A549 (cell line): ENCODE measurements at places on chromosomes 4 and X.
A peak's percentile ranks its signal among the peaks of the same experiment; 100 is the strongest.

DNA sequence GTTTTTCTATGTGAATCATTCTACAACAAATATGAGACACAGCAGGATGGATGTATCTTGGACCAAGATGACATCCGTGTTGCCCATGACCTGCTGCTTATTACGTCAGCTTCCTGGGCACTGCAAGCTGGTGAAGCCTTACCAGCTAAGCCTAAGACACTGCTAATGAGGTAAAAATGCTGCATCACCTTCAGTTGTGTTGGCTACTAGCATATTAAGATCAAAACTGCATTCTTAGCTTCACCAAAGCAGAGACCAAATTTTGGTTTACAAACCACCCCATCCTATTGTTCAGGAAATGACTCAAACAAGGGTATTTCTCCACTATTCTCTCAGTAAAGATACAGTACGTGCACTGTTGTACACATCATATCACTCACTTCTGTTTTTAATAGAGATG is 50.3 kb downstream of the MAML3 start:
- no peak for DNase-seq

DNA sequence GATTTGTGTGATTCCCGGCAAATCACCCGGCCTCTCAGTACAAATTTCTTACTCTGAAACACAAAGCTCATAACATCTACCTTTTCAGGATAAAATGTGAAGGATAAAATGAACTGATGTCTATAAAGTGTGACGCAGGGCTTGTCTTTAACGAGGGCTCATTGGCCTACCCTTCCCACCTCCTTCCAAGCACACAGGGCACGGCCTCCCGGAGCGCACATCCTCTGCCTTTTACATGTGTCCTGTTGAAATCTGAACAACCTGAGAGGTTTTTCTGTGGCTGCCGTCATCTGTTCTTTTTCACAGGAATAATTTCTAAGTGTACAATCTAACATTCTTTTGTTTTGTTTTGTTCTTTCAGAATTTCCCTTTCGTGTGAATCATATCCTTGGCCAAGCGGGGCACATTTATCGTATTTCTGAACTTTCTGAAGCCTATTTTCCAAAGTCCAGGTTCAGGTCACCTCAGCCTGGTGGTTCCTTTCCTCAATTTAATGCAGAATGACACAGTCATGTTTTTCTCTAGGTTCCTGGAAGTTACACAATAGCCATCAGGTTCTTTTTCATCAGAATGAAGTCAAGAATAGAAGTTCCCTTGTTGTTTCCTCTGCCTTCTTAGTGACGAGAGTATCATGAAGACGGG is 53.1 kb upstream of the SPRY1 start:
- no peak for DNase-seq

DNA sequence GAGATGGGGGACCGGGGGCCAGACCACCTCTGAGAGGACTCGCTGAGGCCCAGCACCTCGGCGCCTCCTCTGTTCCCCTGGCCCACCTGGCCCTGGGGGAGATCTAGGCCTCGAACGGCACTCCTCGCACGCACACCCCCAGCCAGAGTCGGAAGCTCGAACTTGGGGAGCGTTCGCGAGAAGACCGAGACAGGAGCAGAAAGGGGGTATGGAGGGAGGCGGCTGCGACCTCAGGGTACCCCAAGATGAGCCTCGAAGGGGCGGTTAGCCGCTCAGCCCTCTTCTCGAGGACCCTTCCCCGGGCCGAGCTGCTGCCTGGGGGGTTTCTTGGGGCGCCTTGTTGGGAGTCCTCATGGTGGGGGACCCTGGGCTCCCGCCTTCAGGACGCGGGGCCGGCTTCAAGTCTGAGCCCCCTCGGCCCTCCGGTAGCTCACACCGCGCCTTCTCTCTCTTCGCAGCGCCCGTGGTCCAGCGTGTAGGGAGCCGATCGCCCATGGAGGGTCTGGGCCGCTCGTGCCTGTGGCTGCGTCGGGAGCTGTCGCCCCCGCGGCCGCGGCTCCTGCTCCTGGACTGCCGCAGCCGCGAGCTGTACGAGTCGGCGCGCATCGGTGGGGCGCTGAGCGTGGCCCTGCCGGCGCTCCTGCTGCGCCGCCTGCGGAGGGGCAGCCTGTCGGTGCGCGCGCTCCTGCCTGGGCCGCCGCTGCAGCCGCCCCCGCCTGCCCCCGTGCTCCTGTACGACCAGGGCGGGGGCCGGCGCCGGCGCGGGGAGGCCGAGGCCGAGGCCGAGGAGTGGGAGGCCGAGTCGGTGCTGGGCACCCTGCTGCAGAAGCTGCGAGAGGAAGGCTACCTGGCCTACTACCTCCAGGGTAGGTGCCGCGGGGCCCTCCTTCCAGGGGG is 706 bp downstream of the DUSP9 start:
- no peak for DNase-seq

- no peak for DNase-seq
Observed at GRCh38 chr4:24625091-24625490, 40.7 kb upstream of the DHX15 start.

DNA sequence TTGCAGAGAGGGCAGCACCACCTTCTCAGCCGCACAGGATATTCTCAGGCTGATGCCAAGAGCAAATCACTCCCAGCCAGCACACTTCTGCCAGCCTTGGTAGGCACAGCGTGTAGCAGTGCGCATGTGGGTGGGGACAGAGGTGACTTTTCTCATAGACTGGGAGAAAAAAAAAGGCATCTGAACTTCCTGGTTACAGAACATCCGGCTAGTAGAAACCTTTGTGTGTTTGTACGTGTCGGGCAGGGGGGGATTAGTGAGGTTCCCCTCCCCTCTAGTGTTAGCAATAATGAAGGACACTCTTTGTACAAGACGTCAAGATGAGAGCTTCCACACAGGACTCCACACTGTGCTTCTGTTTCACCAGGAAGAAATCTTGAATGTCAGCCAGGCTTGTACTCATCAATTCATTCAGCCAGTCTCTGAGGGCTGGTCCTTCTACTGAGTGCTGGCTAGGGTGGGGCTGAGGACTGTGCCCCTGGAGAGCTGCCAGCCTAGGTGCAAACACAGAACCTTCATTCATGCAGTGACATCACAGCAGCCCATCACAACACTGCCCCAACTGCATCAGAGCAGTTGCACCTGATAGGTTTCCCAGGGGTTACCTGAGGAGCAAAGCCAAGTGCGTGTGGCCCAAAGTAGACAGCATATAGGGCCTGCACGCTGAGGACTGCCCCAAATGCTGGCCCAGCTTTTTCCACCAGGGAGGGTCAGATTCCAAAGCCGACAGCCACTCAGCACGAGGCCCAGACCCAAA is 34.7 kb downstream of the SLC25A5 start:
- peak; percentile 78 for DNase-seq

DNA sequence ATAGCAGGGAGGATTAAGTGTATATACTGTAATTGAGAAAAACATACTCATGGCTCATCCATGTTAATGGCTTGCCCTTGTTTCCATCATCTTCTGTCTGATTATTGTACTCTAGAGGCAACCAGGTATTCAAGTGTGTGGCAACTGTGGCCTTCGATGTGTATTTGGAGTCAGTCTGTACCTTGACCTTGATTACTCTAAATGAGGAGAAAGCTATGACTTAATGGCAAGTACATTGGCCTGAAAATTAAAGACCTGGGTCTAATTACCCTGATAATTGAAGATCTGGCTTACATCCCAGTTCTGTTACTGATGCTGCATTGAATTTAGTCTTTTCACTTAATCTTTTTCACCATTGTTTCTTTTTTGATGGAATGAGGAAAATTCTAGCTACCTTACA is 409.2 kb downstream of the CCSER1 start:
- DNase-seq = no peak

DNA sequence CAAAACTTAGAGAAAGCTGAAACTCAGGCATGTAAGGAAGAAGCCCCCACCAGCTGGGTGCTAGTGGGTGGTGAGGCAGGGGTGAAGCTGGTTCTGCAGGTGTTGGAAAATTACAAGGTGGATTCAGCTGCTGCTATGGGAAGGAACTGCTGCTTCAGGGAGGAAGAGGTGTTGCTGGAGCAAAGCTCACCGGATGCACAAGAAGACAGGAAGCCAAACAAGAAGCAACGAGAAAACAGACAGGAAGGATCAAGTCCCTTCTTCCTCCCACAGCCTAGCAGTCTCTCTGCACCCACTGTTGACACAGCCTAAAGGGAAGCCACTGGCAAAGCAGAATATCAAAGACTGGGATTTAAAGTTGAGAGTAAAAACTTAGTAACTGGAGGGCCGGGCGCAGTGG is 100.2 kb upstream of the JADE1 start:
- no peak for DNase-seq

DNA sequence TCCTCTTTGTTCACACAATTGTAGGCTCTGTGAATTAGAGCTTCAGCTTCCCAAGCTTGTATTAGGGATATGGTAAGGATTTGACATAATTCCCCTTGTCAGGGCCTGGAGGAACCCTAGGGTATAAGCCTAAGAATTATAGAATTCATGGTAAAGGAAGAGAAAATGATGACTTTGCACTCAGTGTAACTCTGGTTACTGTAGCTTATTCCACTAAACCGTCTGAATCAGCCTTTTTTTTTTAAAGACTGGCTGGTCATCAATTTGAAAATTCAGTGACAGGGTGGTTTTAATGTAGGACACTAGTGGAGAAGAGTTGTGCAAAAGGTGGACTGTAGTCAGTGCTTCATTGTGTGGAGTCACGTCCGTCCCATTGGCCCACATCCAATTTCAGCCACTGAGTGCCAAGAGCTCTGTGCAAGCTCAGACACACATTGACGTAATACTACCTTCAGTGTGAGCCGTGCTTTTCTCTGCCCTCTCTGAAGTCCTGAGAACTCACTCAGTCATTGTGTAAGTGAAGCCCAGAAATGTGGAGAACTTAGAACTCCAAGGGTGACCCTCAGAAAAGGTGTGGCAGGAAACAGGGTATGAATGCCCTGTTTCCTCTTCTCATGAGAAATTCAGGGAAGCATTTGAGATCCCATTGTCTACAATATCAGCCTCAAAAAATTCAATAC is 449.8 kb downstream of the C4orf33 start:
- DNase-seq = peak; percentile 70

DNA sequence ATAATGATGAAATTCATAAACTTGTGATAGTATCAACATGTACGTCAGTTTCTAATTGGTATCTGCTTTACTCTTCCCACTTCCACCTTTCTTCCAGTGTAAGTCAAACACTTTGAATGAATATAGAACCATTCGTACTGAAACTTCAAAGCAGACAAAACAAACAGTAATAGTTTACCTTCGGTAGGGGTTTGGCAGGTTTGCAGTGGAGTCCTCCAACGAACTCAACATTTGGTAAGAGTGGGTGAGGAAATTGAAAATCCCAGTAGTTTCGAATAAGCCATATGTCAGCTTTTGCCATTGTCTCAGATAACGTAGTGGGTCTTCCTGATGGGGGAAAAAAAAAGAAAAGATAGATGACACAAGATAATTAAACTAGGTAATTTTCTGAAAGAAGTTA is 2.2 kb downstream of the UGT2B4 start:
- DNase-seq = no peak

DNA sequence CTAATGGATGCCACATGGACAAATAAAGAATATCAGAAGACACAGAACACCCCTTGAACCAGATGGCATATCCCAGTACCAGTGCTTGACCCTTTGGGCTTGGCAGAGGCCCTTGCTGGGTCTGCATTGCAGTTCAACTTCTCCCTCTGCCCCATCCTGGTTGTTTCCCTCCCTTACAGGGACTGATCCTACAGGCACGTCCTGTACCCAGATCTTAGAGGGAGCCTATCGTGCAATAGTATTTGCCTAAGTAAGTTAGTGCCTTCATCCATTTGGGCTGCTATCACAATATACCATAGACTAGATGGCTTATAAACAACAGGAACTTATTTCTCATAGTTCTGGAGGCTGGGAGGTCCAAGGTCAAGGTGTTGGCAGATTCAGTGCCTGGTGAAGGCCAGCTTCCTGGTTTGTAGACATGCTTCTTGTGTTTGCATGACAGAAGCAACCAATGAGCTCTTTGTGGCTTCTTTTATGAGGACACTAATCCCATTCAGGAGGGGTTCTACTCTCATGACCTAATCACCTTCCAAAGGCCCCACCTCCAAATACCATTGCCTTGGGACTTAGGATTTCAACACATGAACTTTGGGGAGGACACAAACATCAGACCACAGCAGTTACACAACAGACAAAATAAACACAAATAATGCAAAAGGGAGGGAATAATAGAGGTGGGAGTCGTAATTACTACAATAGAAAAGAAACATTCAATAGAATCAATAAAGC is 146.5 kb upstream of the MSX1 start:
- no peak for DNase-seq

DNA sequence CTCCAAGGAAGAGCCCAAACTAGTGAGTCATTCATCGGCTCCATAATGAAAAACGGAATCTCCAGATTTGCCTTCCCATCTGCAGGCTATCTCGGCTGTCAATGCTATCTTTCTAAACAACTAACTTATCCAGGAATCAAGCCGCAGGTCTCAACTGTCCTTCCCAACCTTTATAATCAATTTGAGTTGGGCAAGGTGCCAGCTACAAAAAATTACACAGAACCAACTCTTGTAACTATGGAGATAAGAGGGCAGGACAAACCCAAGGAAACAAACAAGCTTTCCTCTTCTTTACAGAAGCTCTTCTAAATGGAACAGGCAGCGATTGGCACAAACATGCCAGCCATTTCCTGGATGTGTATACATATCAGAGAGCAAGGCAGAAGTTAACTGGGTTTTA is 61.2 kb upstream of the RAI2 start:
- DNase-seq = no peak

GRCh38 chr4:163107754-163108153 is 58.9 kb downstream of the NAF1 start:
- peak; percentile 2 for DNase-seq

DNA sequence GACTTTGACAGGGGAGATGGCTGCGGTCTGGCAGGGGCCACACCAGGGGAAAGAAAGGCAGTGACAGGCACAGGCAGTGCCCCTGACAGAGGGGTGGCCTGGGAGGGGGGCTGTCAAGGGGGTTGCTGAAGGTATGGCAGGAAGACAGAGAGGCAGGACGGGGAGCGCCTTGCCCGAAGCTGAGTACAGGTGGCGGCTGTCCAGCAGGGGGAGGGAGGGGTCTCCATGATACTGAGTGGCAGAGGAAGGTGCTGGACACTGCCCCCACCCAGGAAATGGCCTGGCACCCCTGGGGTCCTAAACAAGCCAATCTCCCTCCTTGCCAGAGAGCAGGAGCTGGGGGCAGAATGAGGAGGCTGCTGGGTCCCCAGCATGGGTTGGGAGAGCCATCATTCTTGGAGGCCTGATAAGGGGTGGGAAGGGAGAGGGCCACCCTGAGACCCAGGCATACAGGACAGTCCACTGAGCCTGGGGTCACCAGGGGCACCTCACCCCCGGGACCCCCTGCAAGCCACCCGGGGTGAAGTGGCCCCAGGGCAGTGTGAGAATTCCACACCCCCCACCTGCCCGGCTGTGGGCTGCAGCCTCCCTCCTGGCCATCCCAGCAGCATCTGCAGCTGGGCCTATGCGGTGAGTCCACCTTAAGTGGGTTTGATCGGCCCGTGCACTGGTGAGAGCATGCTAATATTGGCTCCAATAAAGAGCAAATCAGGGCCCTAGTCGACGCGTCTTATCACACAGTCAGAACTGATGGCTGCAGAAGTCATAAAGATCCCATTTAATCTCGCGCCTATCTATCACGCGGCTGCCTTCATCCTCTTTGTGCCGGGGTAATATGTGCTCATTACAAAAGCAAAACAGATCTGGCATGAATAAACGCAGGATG is 108.5 kb downstream of the FAM53A start:
- no peak for DNase-seq

- no peak for DNase-seq
Observed at GRCh38 chr4:40506066-40506465, 123.6 kb downstream of the RBM47 start.
